ENCODE measurements at places on chromosomes 6 and 20.

- DNase-seq: no peak
These were observed 146.3 kb downstream of the LY86 start for GRCh38 chr6:6734479-6735465.

GRCh38 chr6:46642928-46643751 lies 9.5 kb downstream of the CYP39A1 start:
- no peak for DNase-seq

- no peak for DNase-seq
These were observed 27.2 kb upstream of the GPR63 start for GRCh38 chr6:96864216-96865054.

- DNase-seq: no peak
These were observed 92.7 kb downstream of the PHACTR3 start for GRCh38 chr20:59697068-59697467.

- no peak for DNase-seq
These were observed at the start of gene OCSTAMP for GRCh38 chr20:46550461-46550860. Gene OCSTAMP (minus strand): TSS chr20:46550654. CDS start chr20:46550560, 94 bp downstream.

DNA sequence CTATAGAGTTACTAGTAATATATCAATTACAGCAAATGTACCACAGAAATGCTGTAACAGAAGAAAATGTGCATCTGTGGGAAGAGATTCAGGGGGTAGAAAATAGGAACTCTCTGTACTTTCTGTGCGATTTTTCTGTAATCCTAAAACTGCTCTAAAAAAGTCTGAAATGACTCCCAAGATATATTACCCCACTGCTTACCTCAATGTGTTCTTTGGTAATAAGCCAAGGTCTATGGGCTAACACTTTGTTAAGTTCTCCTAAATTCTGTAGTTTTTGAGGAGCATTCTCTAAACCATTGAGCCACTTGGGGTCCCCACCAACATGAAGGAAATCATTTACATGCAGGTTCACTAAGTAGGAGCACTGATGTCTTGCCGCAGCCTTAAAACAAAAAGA lies 94.4 kb downstream of the SESN1 start:
- no peak for DNase-seq

DNA sequence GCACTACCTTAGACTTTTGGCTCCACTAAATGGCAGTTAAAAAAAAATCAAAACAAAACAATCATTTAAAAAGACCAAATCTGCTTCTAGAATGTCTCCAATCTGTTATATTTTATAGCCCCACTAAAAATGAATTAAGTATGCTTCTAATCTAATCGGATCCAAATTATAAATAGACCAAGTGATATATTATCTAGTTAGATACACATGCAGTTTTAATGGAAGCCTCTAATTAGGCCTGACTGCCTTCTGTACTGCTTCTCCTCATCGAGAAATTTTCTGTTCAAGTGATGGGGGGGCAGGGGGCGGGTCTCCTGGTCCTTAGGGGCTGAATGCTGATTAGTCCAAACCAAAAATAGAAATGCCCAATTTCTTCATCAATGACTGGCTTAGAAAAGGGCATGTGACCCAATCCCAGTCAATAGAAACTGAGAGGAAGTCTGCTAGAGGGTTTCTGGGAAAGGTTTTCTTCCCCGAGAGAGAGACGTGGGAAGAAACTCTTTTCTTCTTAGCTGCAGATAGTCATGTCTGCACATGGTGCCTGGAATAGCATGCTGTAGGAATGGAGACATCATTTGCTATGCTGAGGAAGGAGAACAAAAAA lies 6.9 kb downstream of the SESN1 start:
- no peak for DNase-seq

DNA sequence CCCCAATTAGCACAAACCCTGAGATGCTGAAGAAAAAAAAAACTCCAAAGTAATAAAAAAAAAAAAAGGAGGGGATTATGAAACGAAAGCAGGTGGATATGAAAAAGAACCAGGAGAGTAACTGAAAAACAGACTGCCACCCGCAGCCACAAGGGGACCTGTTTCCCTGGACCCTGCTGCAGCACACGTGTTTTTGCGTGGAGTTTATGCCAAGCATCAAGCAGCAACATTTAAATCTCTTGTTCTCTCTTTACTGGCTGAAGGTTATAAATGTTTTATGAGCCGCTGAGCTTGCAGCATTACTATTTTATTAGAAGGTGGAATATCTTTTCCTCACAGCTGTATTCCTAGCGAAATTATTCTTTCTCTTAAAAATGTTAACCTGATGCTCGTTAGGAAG lies 131.6 kb upstream of the OLIG3 start:
- no peak for DNase-seq

- no peak for DNase-seq
These were observed 62.3 kb upstream of the TBC1D7 start for GRCh38 chr6:13390658-13391057.

GRCh38 chr6:11730641-11731040 lies 48.0 kb downstream of the ADTRP start:
- no peak for DNase-seq

GRCh38 chr20:6623989-6624388 lies 143.5 kb upstream of the BMP2 start:
- DNase-seq: no peak

- no peak for DNase-seq
These were observed 106.9 kb downstream of the TRDN start for GRCh38 chr6:123529843-123530242.
